ENCODE measurements at places on chromosomes 7 and 10.

GRCh38 chr10:117532451-117533107 lies 10.0 kb upstream of the EMX2 start:
- DNase-seq: no peak

GRCh38 chr10:102654566-102654965 lies 10.3 kb downstream of the TRIM8 start:
- DNase-seq: no peak

DNA sequence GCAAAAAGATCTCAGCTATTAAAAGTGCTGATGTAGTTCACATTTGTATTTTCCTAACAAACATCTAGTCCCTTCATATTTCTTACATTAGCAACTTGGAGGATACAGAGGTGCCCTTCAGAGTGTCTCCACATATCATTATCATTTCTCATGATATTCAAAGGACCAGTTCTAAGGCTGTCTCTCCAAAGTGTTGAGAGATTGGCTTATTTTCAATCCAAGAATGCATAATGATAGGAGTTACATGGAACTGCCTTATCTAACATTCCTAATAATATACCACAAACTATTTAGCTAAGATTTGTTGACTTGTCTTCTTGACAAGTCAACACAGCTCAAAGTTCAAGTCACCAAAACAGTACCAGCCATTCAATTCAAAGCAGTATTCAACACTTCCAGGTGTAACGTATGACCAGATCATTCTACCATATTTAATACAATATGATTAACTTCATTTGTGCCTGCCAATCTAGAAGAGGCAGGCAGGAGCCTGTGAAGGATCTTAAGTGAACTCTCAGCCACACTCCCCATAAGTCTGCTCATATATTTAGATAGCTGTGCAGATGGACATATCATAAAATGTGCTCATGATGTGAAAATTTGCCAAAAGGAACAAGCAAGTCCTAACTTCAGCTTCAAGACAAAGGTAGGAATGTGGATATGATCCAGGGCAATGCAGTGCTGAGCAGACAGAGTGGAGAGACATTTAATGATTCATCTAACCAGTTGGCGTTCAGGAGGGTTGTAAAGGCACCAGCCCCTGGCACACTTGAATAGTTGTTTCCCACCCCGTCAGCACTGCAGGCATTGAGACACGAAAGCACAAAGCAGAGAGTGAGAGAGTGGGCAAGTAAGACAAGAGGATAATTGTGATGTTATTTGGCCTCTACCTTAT lies 108.3 kb downstream of the MTERF1 start:
- no peak for DNase-seq

DNA sequence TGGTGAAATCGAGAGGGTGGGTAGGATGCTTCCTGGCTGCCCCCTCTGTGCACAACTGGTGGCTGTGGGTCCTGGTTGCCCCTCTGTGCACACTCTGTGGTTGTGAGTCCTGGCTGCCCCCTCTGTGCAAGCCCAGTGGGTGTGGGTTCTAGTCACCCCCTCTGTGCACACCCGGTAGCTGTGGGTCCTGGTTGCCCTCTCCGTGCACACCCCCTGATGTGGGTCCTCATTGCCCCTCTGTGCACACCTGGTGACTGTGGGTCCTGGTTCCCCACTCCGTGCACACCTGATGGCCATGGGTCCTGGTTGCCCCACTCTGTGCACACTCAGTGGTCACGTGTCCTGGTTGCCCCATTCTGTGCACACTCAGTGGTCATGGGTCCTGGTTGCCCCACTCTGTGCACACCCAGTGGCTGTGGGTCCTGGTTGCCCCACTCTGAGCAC lies 20.3 kb upstream of the RET start:
- no peak for DNase-seq

- DNase-seq: no peak
These were observed 29.3 kb downstream of the CRHR2 start for GRCh38 chr7:30652698-30653641.

- no peak for DNase-seq
These were observed 95.0 kb downstream of the GRB10 start for GRCh38 chr7:50687575-50688225.

GRCh38 chr7:156725073-156725472 lies 84.5 kb downstream of the RNF32 start:
- DNase-seq: no peak

GRCh38 chr7:136102881-136103280 lies 125.7 kb upstream of the MTPN start:
- no peak for DNase-seq
